ENCODE measurements at places on chromosomes 2 and 18.

GRCh38 chr2:236558036-236558435, 11.6 kb upstream of the ACKR3 start:
- no peak for DNase-seq

DNA sequence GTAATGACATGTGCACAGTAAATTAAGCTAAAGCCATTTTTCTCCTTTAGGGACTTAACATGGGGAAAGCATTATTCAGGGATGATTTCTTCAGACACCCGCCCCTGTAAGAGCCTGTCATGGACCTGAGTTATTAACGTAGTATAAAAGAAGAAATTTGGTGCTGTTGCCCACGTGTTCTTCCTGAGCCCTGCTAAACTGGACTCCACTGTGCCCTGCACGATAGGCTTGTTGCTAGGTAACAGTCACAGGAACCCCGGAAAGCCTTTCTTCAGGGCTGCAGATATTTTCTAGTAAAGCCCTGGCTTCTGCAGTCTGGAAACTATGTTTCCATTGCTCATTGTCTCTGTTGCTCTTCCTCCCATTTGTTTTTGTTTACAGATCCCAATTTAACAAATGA, 157.9 kb downstream of the LRRC30 start:
- no peak for DNase-seq

DNA sequence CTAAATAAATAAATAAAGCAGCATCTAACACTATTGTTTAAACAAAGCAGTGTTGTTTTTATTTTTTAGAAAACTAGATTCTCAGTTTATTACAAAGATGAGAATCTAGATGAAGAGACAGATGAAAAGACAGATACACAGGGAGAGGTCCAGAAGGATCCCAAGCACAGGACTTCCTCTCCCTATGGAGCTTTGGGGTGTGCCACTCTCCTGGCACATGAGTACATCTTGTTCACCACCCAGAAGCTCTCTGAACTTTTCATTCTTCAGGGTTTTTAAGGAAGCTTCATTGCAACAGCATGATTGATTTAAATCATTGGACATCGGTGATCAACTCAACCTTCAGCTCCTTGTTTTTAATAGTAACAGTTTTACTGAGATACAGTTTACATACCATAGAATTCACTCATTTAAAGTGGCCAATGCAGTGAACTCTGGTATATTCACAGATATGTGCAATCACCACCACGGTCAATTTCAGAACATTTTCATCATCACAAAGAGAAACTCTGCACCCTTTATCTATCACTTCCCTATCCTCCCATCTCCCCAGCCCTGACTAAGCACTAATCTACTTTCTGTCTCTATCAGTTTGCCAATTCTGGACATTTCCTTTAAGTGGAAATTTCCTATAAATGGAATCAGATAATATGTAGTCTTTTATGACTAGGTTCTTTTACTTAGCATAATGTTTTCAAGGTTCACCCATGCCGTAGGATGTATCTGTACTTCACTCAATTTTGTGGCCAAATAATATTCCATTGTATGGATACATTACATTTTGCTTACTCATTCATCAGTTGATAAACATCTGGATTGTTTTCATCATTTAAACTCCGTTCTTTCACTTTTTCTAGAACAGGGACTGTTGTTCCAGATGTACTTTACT, 62.3 kb upstream of the ZFP36L2 start:
- DNase-seq: no peak

DNA sequence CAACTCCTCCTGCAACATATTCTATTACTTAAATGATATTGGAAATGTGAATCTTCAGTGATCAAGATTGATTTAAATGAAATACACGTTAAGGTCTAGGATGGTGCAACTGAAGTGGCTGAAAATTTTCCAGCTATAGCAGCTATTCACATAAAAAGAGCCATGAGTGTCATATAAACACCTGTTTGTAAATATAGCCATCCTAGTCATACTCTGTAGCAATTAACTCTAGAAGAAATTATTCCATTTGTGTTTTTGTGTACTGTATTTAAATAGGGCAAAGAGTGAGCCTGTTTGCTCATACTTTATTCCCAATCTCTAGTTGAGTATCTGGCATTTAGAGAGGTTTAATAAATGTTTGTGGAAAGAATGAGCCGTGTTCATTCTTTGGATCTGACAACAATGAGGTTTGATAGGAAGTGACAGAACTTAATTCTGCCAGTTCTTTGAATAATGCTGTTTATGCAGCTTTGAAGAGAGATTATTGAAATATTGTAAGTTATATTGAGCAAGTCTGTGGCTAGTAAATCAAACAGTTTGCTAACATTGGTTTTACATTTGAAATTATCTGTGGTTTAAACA, 49.7 kb downstream of the BABAM2 start:
- no peak for DNase-seq

DNA sequence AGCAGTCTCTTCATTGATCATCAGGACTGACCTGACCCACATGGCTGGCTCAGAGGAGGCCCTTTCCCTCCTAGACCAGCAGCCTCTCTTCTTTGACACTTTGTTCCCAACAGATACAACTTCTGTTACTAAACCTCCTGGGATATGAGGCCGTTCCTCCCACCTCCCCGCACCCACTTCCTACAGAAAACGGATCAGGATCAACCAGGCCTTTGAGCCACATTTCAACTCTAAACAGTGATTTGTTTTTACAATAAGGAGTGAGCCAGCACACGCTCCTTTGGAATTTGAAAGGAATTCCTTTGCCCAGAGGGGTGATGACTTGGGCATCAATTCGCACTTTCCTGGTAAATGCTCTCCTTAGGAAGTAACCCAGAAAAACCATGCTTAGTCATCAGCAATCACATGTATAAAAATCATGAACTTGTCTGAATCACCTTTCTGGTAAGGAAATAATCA, 180.4 kb downstream of the FAM124B start:
- no peak for DNase-seq

DNA sequence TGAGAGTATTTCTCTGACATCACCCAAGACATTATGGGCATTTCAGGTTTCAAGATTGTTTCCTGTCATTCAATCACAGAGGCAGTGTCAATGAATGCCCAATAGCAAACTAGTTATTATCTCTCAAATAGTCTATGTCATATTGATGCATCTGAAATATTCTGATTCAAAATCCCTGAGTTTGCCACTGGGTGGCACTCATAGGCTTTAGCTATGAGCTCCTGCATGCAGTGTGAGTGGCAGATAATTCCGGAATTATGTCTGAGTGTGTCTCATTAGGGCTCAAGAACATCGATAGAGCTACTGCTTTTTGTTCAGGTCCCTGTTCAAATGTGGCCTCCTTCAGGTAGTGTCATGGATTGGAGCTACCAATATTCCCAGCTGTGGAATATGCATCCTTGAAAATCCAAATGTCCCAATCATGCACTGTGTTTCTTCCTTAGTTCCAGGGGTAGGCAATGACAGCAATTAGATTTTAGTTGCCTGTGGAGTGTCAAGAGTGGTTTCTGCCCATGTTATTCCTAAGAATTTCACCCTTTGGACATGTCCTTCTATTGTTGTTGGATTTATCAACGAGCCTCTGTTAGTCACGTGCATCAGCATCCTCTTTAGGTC, 7.8 kb upstream of the OR6B3 start:
- DNase-seq: peak; percentile 70

- no peak for DNase-seq
Observed at GRCh38 chr18:6435731-6436130, 21.0 kb upstream of the L3MBTL4 start.

DNA sequence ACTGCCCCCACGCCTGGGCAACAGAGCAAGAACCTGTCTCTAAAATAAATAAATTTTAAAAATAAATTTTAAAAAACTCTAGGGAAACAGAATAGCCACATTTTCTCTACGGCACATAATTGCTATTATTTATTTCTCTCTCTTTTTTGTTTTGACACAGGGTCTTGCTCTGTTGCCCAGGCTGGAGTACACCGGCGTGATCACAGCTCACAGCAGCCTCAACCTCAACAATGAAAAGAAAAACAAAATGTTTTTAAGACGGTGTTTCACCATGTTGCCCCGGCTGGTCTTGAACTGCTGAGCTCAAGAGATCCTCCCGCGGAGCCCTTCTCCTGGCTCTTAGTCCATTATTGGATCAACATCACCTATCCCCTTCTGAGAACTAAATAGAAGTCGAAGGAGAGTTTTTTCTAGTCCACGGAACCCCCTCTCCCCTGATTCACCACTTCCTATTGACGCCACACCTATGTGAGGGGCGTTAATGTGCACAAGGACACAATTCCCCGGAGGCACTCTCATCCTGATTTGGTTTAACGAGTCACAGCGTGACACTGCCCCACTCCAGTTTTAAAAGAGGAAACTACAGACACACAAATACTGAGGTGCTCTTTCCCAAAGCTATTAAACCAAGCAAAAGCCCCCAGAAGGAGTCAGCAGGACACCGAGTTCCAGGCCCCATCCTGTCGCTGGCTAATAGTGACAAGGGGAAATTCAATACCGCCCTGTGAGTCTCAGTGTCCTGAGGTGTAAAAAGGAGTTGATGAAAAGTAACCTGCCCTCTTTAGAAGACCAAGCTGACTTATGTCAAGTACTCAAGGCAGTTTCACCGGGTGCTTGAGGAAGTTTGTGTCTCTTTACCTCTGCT, 1.1 kb downstream of the NPC1 start:
- DNase-seq: peak; percentile 68

- DNase-seq: no peak
Observed at GRCh38 chr2:181352158-181352557, 105.0 kb upstream of the ITGA4 start.

GRCh38 chr2:201656102-201656501, 12.8 kb upstream of the TMEM237 start:
- no peak for DNase-seq

DNA sequence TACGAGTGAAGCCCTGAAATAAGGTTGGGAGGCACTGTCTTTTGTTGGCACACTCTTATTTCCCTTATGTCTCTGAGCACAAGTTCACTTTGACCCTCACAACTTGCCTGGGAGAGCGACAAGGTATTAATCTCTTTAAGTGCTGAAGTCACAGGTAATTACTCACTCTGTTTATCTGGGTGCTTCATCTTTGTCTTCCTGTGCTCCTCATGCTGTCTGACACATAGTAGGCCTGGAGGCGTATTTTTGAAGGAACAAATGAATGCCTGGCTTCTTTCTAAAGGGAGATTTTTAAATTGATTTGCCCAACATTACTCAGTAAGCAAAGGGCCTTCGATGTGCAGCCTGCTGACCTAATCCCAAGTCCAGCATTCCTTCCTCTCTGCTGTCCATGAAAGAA, 507.1 kb upstream of the TNP1 start:
- DNase-seq: no peak

GRCh38 chr2:200617156-200618053, 31.6 kb downstream of the AOX1 start:
- no peak for DNase-seq

DNA sequence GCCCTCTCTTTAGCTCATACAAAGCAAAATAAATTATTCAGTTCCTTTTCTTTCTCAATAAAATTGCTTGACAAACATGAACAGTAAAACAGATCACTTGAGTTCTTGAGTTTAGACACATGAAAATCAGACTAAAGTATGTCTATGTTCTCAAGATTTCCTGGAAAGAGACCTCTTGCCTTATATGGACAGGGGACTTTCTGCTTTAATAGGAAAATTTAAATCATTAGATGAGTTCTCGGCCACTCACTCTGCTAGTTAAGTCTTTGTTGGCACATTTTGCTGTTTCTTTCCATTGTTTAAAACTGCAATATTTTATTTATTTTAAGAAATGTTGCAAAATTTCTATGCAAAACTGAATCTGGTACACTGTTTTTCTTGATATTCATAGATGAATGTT, 207.8 kb downstream of the RND3 start:
- no peak for DNase-seq

DNA sequence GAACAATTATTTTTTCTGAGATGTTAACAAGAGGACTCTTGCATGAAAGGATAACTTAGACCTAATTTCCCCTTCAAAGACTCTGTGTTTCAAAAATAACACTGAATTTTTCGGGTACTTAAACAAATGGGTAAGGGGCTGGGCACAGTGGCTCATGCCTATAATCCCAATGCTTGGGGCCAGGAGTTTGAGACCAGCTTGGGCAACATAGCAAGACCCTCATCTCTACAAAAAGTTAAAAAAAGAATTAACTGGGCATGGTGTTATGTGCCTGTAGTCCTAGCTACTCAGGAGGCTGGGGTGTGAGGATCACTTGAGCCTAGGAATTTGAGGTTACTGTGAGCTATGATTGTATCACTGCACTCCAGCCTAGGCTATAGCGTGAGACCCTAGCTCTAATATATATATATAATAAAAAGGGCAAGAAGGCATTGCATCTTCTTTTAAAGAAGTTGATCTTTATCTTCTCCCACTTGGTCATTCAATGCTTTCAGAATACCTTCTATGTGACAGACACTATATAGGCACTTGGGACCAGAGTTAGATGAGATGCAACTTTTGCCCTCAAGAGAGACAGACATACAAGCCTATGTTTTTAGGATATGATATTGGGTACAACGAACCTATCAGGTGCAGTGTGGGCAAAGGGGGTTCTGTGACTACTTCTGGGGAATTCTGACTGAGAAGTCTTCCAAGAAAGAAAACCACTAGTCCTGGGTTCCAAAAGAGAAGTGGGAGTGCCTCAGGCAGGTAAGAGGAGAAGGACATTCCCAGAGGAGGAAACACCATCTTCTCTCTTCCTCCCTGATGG, 120.0 kb downstream of the MYCN start:
- no peak for DNase-seq

DNA sequence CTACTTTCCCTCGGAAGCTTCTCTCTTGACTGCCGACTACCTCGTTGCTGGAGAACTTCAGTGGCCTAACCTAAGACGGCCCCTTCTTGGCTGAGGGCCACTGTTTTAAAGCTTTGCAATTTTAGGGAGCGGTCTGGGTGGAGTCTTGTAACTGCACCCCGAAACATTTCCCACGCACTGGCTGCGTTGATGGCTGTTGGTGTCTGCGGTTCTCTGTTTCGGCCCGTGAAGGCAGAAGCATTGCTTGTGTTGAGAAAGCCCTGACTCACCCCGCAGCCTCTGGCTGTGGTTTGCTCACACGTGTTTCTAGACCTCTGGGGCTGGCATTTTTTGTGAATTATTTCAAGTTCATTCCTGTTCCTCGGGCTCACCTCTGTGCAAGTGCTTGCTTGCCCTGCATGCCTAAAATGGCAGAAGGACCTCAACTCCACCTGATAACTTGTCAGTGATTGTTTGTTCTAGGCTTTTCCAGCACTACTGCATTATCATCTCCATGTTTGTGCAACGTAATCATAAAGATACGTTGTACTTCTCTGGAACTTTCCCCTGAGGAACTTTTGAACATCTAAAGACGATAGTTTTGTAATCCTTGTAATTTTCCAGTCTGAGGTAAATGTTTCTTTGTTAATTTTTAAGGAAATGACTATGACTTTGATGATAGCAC, 94.2 kb upstream of the DLX2 start:
- no peak for DNase-seq

GRCh38 chr2:24105816-24106215, 17.3 kb downstream of the PFN4 start:
- no peak for DNase-seq

GRCh38 chr2:142866426-142866825, 11.0 kb upstream of the KYNU start:
- DNase-seq: no peak

Data from NCI-H1417 (cell line).